ENCODE measurements at places on chromosomes 1 and 21. TPM values are rescaled to one million over a fixed set of nuclear protein-coding genes. Genes with fewer than 3 reads are reported as not detected.

Gene S100A5
- not detected for total RNA-seq

Gene SMIM11
- total RNA-seq, result 12.3 TPM

Gene S100A1
- not detected for total RNA-seq

Gene TRMT1L
- total RNA-seq, result 24.1 TPM

Gene CD5L
- not detected for total RNA-seq

DNA sequence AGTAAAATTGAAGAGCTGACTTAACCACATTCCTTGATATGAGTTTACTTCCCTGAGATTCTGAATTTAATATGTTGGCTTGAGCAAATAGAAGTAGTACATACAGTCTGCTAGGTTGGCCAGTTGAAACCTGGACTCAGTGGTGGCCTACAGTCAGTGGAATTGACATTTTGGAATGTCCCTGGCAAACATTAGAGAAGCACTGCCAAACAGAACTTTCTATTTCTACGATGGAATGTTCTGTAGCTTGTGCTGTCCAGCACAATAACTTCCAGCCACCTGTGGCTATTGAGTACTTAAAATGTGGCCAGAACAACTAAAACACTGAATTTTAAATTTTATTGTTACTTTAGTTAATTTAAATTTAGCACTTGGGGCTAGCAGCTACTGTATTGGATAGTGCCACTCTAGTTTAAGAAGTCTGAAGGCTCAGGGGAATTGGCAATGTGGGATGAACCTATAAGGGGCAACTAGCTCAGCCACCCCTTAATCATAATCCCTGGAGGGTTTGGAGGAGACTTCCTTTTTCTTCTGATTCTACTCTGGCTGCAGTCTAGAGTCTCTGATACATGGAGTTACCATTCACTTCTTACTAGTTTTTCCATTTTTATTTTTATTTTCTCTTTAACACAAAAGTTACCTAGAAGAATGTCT, 10.3 kb upstream of the TEDDM1 start:
- H3K27me3 ChIP-seq, result no peaks in the 10 kb centered on the region
- no peak overlapping the region for H3K27ac ChIP-seq
- no peaks in the 10 kb centered on the region for H3K4me1 ChIP-seq
- no peak overlapping the region for H3K4me3 ChIP-seq
- no peak for DNase-seq

GRCh38 chr1:181099152-181100014, 10.9 kb downstream of the IER5 start:
- no peaks in the 10 kb centered on the region for H3K36me3 ChIP-seq
- no peak overlapping the region for H3K4me3 ChIP-seq
- H3K27me3 ChIP-seq, result no peaks in the 10 kb centered on the region
- H3K4me1 ChIP-seq, result peaks cover 9% of the 10 kb centered on the region
- H3K27ac ChIP-seq, result peak overlapping the region; percentile 52

DNA sequence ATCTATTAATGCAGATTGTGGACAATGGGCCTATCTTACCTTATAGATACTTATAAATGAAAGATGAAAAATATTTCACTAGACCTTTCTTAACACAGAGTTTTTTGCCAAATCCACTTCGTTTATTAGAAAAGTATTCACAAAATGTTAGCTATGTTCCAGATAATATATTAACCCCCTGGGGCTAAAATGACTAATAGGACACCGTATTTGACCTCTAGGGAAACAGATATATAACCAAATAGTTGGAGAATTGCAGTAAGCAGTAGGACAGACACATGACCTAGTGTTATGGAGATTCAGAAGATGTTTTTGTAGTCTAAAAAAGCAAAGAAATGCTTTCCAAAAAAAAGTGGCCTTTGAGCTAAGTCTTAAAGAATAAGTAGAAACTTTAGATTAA, 106.9 kb downstream of the SEC16B start:
- H3K4me1 ChIP-seq, result no peaks in the 10 kb centered on the region
- no peaks in the 10 kb centered on the region for H3K27me3 ChIP-seq
- H3K36me3 ChIP-seq, result no peaks in the 10 kb centered on the region
- no peak for DNase-seq
- no peak overlapping the region for H3K27ac ChIP-seq

- H3K27ac ChIP-seq, result no peak overlapping the region
- H3K27me3 ChIP-seq, result no peaks in the 10 kb centered on the region
- H3K36me3 ChIP-seq, result no peaks in the 10 kb centered on the region
- H3K4me1 ChIP-seq, result no peaks in the 10 kb centered on the region
These were observed 389.7 kb downstream of the NTNG1 start for GRCh38 chr1:107530543-107530942.

GRCh38 chr1:33097137-33097611, 16.2 kb downstream of the AZIN2 start:
- H3K27ac ChIP-seq, result no peak overlapping the region
- no peak for DNase-seq
- H3K36me3 ChIP-seq, result no peaks in the 10 kb centered on the region
- no peaks in the 10 kb centered on the region for H3K27me3 ChIP-seq

DNA sequence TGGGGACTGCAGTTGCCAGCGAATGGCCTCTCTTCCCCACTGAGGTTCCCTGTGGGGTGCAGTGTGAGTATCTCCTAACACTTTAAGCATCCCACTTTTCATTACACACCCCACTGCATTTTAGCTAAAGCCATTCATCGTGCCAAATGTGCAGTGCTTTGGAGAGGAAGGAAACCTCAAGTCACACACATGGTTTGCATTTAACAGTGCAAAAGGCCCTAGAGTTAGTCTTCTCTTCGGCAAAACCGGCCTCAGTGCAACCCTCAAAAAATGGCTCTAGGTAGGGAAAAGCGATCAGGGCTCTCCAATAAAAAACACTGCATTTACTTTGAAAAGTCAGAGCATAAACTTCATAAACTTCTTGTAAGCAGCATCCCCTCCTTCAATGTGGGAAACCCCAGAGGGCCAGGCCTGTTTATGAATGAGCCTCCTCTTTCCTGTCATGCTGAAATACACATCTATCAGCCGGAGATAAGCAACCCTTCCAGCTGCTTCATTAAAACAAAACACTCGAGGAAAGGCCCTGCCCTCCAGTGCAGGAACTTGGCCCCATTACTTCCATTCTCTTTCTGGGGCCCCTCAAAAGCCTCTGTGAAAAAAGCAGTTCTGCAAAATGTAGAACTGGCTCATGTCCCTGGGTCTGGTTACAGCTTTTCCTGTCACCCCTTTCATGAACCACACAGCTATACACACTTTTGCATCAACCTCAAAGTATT, 184.0 kb downstream of the CDC7 start:
- peak overlapping the region; percentile 72 for H3K27ac ChIP-seq
- no peaks in the 10 kb centered on the region for H3K36me3 ChIP-seq
- H3K27me3 ChIP-seq, result no peaks in the 10 kb centered on the region
- no peaks in the 10 kb centered on the region for H3K4me1 ChIP-seq
- DNase-seq, result no peak
- H3K4me3 ChIP-seq, result no peak overlapping the region

- H3K4me1 ChIP-seq, result no peaks in the 10 kb centered on the region
- H3K27me3 ChIP-seq, result no peaks in the 10 kb centered on the region
- no peaks in the 10 kb centered on the region for H3K36me3 ChIP-seq
- H3K27ac ChIP-seq, result no peak overlapping the region
These were observed 259.1 kb upstream of the ADAMTS5 start for GRCh38 chr21:27225940-27226339.
